HCEC 1CT (cell line): ENCODE measurements at places on chromosomes 3 and 15.

DNA sequence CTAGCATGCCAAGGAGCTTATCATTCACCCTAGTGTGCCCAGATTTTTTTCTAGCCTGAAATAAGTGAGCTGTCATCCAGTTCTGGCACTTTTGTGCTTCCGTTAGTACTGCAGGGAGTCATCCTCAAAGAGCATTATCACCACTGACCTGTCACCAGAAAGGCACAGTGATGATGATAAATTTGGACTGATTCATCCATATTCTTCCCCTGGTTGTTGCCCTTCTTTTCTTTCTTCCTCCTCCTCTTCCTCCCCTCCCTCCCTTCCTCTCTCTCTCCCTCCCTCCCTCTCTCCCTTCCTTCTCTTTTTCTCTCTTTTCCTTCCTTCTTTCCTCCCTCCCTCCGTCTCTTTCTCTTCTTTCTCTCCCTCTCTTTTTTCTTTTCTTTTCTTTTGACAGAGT, 21.3 kb downstream of the SLC35G2 start:
- no peak for DNase-seq

GRCh38 chr3:152444029-152444641, 175.4 kb downstream of the MBNL1 start:
- peak; percentile 74 for DNase-seq

- no peak for DNase-seq
Measured at GRCh38 chr15:52699457-52699856, 20.3 kb upstream of the ATOSA start.

GRCh38 chr15:36947035-36947719, 153.2 kb downstream of the MEIS2 start:
- DNase-seq, result no peak

DNA sequence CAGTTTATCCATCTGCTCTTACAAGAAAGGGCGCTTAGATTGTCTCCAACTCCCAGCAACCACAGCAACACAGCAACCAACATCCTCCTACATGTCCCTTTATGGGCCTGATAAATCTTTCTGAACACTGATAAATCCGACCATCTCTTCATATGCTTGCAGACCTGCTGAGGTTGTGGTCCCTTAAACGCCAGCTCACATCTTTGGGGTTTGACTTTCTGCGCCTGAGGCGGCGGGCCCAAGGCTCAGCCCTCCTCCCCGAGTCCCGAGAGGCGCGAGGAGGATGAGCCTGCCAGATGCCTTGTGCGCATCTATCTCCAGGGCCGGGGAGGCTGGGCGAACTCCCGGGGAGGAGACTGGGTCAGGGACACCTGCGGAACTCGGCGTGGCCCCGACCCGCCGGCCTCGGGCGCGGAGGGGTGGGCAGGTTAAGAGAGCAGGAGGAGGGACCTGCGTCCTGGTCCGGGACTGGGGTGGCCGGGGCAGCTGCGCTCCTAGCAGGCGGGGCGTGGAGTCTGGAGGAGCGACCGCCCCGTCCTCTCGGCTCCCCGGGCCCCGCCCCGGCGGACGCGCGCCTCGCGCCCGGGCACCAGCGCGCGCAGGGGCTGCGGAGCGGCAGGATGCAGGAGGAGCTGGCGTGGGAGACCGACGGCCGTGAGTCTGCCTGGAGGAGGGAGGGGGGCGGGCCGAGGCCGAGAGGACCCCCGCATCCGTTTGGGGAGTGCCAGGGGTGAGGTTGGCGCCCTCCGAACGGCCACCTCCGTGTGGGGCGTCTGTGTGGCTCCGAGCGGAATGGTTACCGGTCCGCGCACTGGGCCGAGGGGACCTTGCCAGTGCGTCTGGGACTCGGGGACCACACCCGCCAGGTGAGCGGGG, at the start of gene ANKDD1A:
Gene ANKDD1A, plus strand, starts transcription at position 592 of the 876 bp plus-strand sequence. Its CDS starts 29 bp downstream, at position 621.
- DNase-seq, result peak; percentile 4

DNA sequence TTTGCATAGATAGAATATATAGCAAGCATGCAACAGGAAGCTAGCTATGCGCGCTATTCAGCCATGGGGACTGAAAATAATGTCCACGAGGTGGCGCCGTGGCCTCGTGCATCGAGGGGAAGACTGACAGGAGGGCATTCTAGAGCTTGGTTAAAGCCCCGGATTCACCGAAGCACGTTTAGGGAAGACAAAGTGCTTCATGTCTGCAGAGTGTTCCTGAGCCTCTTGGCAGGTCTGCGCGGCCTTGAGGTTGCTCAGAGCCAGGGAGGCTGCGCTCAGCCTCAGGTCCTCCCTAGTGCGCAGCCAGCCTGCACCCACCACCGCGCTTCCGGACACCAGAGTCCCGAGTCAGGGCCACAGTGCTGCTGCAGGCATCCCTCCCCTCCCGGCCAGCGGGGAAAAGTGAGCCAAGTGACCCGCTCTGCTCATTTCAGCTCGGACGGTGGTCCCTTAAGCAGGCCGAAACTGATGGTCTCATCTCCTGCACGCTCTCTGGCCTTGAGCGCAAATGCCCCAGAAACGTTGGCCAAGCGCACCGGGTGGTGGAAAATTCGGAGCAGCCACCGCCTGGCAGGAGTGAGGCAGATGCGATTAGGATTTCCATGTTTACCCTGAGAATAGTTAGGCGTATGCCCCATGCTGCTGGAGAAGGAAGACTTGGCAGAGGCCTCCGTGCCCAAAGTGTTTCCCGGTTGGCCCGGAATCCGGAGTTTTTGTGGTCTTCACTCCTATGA, 24.8 kb downstream of the GABRA5 start:
- DNase-seq, result peak; percentile 3

DNA sequence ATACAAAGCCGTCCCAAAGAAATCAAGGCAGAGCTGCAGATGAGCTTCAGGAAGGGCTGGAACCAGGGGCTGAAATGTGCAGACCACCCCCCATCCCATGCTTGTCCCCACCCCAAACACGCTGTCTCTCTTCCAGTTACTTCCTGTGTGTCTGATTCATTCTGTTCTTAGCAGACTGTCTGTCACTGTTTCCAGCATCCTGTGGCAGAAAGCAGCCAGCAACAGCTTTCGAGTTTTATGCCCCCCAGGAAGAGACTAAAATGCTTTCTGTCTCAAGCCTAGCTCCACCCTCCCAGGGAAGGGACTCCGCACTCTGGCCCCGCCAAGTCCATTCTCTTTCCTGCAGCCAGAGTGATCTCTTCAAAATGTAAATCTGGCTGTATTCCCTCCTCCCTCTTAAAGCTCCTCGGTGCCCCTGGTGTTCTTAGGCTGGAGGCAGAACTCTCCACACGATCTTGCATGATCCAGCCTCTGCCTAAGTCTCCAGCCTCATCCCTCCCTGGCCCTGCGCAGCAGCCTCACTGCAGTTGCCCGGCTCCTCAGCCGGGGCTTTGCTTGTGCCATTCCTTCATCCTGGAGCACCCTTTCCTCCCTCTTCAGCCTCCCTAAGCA, 41.5 kb downstream of the HRH1 start:
- DNase-seq, result peak; percentile 45

- DNase-seq, result no peak
Measured at GRCh38 chr15:43876872-43877271, 50.1 kb downstream of the WDR76 start.

GRCh38 chr3:32848215-32848614, 30.4 kb downstream of the TRIM71 start:
- no peak for DNase-seq

DNA sequence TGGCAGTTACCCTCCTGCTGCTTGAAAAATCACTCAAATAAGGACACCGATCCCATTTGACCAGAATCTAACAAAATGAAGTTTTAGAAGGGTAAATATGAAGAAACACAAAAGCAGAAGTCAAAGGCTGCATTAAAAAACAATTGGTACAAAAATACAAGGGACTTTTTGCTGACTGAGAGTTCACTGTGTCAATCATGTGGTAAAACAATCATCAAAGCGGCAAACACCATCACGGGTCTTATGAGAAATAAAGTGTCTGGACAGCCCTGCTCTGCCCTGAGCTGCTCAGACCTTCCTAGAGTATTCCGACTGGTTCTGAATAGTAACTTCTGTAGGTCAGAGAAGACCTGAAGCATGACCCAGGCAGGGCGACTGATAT, 137.2 kb upstream of the RAD18 start:
- no peak for DNase-seq

DNA sequence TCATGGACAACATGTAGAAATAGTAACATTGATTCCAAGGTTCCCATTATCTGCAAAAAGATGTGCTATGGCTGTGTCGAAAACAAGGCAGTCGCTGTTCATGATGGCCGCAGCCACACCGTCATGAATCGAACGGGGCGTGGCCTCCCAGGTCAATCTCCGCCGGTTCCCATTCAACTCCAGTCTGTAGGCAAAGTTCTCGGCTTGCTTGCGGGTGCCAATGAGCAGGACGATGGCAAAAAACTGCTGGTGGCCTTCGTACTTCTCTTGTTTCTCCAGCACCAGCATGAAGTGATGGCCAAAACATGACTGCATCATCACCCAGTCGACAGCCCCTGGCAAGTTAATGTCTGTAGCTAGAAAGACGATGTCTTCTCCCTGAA, 20.8 kb downstream of the SIAH2 start:
- no peak for DNase-seq

GRCh38 chr15:38819387-38819950, 254.9 kb upstream of the RASGRP1 start:
- no peak for DNase-seq

GRCh38 chr3:158505117-158505516, 65.9 kb upstream of the MLF1 start:
- DNase-seq, result no peak

DNA sequence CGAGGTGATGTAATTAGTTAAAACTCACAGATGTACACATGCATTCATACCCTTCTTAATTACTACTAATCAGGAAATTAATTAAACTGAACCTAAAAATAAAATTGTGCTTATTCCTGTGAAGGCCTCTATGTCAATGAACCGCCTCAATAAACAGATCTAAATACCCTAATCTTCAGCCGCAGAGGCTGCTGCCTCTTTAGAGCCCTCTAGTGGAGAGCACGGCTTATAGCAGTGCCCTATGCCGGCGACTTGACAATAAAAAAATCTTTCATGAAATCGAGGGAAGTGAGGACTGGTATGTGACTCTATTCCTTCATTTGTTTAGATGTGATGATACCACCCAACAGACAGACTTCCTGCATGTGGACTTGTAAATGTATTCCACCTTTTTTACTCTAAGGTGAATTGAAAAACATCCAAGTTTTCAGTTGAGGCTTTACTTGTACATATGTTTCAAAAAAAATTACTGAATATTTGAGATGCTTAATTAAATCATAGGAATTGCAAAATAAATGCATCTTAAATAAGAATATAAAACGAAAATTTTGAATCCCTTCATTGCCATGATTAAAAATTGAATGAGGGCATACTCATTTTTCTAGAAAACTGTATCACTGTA, 8.3 kb upstream of the EPHA3 start:
- DNase-seq, result peak; percentile 66

DNA sequence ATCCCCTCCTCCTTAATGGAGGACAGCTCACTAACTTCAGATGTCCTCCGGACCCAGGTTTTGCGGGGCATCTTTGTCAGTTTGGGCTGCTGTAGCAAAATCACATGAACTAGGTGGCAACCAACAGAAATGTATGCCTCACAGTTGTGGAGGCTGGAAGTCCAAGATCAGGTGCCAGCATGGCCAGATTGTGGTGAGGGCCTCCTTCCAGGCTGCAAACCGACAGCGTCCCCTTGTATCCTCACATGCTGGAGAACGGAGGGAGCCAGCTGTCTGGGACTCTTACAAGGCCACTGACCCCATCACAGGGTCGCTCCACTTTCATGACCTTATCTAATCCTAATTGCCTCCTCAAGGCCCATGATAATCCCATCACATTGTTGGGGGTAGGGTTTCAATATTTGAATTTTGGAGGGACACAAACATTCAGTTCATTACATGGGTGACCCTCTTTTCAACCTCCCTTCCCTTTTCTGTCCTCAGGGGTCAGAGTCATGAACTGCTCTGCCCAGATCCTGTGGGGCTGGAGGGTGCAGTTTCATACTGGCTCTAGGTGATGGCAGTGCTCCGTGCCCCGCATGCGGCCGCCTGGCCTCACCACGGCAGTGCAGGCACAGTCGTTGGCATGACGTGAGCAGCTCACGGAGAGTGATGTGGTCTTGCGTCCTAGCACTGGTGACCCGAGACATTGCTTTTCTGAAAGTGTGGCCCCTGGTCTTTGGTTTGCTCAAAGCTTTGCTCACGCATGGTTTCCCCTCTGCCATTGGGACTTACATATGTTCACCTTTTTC, 58.4 kb downstream of the DNASE1L3 start:
- DNase-seq, result no peak

DNA sequence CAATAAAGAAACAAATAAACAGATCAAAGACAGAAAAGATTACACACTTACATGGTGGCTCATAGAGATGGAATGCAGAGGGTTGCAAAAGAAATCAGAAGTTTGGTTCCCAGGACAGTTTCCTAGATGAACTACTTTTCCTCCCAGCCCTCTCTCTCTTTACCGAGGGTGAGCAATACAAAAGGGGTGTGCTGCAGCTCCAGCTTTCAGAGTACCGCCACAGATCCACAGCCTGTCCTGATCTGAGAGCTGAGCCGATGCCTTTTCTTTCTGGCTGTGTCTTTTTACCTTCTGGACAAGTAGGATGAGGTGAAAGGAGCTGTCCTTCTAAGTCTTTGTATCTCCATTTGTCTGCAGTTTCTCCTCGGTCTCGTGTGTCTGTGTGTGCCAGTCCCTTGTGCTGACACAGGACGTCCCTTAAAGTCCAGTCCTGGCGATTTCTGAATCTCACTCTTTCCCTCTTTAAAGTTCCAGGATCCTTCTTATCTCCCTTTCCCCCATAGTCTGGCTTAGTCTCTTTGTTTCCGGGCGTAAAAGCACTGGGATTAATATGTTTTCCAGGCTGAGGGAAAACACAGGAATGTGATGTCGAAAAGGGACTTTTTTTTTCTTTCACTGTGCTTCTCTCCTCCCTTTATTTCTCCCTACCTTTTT, 540 bp downstream of the CCDC80 start:
- DNase-seq, result peak; percentile 93

DNA sequence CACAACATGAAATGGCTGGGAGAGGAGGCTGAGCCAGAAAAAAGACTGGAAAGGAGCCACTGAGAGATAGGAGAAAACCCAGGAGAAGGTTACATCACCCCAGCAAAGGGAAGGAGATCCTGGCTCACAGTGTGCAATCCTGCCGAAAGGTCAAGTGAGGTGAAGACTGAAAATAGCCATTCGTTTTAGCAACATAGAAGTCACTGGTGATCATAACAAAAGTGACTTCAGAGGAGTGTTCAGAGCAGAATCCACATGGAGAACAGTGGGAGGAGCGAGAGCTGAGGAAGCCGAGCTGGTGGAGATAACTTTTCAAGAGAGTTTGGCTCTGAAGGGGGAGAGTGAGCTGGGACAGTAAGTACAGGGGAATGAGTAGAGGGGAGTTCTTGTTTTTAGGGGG, 5.4 kb upstream of the HEG1 start:
- peak; percentile 85 for DNase-seq

- DNase-seq, result no peak
Measured at GRCh38 chr3:62184559-62184958, 188.8 kb downstream of the FEZF2 start.

DNA sequence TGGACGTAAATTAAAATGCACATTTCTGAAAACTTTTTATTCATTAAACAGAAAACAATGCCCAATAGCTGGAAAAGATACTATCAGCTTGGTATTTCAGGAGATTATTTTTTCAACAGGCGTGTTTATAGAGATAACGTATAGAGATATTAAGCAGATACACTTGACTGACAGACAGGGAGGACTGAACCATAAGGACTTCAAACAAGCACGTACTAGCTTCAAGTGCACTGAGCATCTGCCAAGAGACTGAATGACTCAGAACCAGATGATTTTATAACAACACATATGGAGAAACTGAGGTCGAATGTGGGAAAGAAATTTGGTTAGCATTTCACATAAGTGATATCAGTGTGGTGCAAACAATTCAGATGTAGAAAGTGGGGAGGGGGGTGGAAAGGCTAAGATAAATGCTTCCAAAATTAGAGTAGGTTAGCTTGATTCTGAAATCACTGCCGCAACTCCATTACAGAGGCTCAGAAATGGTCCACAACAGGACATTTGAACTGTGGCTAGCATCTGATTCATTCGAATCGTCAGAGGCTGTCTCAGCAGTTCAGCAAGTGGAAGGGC, 103.5 kb downstream of the SEMA6D start:
- peak; percentile 78 for DNase-seq
